CD4-positive, CD25-positive, alpha-beta regulatory T cell (primary cell): ENCODE measurements at places on chromosomes 11 and 22.

GRCh38 chr22:49101873-49102272, 725.8 kb downstream of the BRD1 start:
- no peak for DNase-seq

DNA sequence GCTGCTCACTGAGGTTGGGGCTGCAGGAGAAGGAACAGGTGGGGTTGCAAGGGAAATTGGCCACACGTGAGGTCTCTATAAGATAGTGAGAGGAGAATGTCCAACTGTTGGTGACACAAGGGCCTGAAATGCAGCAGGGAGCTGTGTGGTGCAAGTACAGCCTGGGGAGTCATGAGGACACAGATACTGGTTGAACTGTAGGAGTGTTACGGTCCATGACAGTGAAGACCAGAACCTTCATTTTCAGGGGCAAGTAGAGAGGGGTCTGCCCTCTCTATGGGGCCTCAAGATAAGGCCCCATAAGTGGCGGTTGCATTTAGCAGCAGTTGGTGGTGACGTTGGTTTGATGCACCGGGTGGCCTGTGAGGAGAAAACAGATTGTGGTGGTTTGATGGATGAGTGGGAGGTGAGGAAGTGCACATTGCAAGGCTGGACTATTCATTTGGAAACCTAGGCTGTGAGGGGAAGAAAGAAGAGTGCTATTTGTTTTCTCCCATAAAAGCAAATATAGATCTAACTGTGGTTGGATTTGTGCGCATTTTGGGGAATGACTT, 39.4 kb downstream of the MICAL2 start:
- no peak for DNase-seq

GRCh38 chr11:704781-705645, 1.0 kb upstream of the EPS8L2 start:
- no peak for DNase-seq

DNA sequence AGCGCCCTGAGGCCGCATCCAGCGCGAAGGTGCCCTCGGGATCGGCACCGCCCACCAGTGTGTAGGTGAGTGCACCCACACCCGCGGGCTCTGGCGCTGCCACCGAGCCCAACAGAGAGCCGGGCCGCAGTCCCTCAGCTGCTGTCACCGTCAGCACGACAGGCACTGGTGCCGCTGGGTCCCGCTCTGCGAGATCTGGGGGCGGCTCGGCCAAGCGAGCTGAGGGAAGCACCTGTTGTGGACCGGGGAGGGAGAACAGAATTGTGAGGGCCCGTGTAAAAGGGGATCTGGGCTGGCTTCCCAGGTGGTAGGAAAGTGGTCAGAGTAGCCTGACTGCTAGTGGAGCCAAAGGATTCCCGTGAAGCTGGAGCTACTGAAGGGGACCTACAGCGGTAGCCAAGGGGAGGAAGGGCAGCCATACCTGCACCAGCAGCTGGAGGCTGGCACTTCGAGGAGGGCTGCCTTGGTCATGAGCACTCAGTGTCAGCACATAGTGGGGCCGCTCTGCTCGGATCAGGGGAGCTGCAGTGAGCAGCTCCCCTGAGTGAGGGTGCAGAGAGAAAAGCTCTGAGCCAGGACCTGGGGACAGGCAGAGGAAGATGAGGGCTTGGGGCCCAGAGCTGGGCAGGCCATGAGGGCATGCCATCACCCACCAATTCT, 11.5 kb upstream of the TPP1 start:
- no peak for DNase-seq

- DNase-seq, result no peak
Measured at GRCh38 chr11:66614073-66614472, 2.4 kb upstream of the RBM14 start.

- DNase-seq, result peak; percentile 31
Measured at GRCh38 chr11:1832211-1832919, 2.4 kb upstream of the SYT8 start.

- DNase-seq, result no peak
Measured at GRCh38 chr11:61872935-61873565, 18.3 kb downstream of the FADS3 start.

DNA sequence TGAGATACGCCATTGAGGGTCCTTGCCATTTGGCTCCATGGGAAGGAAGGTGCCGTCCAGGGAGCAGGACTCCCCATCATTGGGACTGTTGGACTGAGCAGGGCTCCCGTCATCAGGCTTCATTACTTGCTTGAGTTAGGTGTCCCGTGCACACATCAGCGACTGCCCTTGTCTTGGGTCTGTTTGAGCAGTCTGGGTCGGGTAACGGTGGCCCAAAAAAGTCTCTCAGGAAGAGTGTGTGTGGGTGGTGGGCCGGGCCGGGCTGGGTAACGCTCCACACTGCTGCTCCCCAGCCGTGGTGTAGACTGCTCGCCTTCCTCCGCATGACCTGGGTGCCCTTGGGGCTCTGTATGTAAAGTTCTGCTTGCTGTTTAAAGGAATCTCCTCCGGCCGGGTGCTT, 293.5 kb downstream of the TBC1D22A start:
- no peak for DNase-seq

DNA sequence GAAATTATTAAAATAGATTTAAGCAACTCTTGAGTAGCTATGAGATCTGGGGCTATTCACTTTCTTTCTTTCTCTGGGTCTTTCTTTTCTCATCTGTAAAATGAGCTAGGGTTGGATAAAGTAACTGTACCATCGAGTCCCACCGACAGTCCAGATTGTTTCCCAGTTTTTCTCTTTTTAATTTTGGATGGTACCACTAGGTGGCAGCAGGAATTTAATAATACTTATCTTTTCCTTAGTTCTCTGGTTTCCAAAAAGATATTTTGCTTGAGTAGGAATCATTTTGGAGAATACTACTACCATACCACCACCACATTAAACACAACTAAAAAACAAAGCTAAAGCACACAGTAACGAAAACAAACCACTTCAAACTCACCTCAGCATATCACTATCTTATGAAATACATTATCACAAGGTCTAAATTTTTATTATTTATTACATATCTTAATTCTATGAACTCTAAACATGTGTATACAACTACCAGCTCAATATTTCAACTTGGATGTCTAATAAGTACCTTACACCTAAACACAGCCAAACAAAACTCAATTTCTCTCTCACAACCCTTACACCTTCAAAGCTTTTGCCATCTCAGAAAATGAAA, 584.0 kb downstream of the KCNA4 start:
- DNase-seq, result no peak

DNA sequence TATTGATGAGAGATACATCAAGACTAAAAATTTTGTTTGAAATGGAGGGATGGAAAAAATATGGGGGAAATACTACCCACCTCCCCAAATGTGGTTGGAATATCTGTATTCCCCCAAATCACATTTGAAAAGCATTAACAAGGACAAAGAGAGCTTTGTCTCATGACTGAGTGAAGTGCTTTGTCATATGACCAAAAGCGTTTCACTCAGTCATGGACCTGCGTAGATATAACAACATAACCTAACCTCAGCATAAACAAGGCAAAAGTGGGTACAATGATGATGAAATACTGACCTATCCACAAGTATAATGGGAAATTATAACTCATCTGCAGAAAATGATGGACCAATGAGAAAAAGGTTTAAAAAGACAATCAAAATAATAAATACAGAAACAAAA, 418.3 kb downstream of the TBC1D22A start:
- no peak for DNase-seq
